Inflammatory macrophage (primary cell): ENCODE measurements at places on chromosomes 2 and 18.

- peak; percentile 1 for DNase-seq
Measured at GRCh38 chr2:222677981-222678380, 6.5 kb downstream of the MOGAT1 start.

- no peak for DNase-seq
Measured at GRCh38 chr2:96881349-96882195, 11.7 kb upstream of the SEMA4C start.

- no peak for DNase-seq
Measured at GRCh38 chr2:181126311-181126868, 146.0 kb downstream of the UBE2E3 start.

- no peak for DNase-seq
Measured at GRCh38 chr2:151096235-151096634, 165.4 kb downstream of the RBM43 start.

DNA sequence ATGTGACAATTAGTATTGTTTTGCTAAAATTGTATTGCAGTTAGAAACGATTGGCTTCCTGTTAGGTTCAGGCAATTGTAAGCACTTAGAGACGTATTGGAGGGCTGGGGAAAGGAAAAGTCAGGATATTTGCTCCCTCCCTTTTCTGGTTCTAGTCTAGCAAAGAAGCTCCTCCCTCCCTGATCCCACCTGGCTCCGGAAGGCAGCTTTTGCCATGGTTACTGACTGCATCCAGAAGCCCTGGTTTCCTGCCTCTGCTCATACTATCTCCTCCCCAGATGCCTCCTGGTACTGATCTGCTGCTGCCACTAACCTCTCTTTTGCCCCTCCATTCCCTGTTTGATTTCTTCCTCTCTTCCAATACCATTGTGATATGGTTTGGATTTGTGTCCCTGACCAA lies 275.9 kb downstream of the MREG start:
- DNase-seq: no peak

DNA sequence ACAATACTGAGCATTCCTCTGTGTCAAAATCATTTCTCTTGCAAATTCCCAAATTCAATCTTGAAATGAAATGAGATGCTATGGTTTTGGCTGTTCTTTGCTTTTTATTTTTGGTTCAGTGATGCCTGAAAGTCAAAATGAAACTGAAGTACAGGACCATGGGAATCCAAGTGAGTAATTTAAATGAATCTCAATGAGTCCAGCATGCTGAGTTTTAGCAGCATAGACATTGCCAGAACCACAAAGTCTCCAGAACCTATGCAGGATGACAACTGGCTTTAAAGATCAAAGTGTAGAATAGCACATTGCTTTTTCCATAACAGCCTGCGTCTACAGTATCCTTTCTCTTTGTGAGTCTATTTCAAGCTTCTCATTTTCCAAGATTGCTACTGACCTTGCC lies 1050.7 kb upstream of the PIK3C3 start:
- DNase-seq: no peak

GRCh38 chr2:45681675-45682074 lies 30.2 kb downstream of the PRKCE start:
- DNase-seq: peak; percentile 54

- DNase-seq: no peak
Measured at GRCh38 chr2:104502901-104503300, 351.0 kb upstream of the POU3F3 start.

- no peak for DNase-seq
Measured at GRCh38 chr2:15580451-15580850, 11.2 kb upstream of the DDX1 start.

- DNase-seq: no peak
Measured at GRCh38 chr18:49944663-49945062, 131.3 kb upstream of the ACAA2 start.

- DNase-seq: peak; percentile 66
Measured at GRCh38 chr2:119702918-119703401, 24.0 kb downstream of the TMEM177 start.

- peak; percentile 10 for DNase-seq
Measured at GRCh38 chr2:213125646-213126347, 25.6 kb downstream of the IKZF2 start.

DNA sequence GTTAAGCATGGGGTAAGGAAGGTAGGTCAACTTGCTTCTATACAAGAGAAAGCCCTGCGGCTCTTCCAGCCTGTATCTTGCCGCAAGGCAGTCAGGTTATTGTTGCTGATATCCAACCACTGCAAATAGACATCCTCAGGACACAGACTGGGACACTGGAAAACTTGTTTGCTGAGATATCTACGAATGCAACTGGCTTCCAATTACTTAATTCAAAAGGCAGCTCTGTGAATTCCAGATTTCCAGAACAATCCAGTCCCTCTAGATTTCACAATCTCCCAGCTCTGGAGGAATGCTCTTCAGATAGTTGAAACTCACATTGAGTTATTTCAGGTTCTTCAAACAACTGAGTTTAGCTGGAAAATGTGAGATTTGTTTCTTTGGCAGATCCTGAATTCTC lies 34.6 kb upstream of the SP9 start:
- no peak for DNase-seq

DNA sequence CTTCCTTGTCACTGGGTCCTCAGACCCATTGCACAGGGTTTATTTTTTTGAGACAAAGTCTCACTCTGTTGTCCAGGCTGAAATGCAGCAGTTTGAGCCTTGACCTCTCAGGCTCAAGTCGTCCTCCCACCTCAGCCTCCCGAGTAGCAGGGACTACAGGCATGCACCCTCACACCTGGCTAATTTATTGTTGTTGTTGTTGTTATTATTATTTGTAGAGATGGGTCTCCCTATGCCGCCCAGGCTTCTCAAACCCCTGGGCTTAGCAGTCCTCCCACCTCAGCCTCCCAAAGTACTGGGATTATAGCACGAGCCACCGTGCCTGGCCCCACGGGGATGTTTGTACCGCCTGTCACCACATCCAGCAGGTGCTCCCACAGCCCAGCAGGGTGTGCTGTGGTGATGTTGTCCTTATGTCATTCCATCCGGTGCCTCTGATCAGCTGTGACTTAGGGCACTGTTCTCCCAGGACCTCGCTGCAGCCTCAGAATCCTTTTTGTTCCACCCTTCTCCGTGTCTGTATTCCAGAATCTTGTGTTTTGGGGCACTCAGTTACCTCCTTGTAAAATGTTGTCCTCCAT lies 182.3 kb downstream of the INO80D start:
- peak; percentile 70 for DNase-seq

DNA sequence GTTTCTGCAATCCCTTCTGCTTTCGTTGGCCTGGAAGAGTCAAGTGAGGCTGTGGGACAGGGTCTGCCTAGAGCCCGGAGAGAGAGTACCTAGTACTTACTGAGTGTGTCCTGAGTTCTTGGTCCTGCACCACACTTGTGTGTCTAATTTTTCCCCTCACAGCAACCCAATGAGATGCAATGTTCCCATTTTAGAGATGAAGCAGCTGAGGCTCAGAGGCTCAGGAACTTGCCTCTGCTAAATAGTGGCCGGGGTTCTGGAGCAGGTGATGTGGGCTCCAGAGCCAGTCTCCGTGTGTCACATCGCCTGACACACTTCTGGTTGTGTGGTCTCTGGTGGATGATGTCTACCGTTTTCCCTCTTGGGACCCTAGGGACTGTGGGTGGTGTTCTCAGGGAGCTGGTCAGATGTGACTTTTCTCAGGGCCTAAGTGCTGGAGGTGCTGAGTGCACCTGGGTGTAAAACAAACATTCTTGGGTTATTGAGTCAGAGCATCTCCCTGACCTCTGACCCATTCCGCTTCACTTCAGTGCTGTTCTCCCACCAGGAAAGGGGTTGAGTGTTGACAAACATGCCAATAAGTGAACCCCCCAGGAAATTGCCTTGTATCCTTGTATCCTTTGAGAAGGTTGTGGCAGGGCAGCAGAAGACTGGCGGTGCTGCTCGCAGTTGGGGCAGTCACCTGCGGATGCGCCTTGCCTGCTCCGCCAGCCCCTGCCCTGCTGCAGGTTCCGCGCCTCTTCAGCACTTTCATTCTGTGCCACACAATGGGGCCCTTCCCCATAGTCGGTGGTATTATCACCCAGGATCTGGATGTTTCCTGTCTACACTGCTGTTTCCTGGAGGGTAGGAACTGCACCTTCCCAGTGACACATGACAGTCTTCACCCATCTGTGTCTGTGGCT lies 32.1 kb downstream of the HK2 start:
- no peak for DNase-seq

DNA sequence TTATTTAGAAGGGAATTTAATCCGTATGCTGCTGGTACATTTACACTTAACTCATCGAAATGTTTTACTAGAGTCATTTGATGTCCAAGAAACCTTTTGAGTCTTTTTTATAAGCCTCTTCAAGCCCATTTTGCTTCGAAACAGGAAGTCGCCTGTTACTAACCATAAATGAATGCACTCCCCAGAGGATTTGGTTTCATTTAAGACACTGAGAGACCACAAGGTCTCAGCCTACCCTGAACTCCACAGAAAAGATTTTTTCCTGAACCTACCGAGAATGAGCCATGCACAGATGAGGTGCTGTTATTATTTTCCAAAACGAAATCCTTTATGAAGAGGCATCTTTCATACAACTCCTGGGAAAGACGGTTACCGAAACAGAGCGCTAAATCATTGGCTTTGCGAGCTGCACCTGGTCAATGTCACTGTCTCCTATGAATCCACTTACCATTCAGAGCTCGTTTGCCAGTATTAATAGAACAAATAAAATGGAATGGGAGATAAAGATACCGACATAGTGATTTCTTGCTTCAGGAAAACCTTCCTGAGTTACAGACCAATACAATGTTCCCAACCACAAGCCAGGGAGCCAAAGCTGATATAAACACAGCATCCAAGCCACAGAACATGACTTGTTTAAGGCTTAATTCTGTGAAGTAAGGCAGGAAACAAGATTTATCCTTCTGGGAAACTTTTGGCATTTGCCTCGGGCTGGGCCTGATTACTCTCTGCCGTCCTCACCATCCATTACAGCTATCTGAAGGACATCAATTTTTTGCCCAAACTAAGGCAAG lies 382.1 kb downstream of the OSR1 start:
- no peak for DNase-seq
